ENCODE measurements at places on chromosomes 4 and X. TPM values are rescaled to one million over a fixed set of nuclear protein-coding genes. Genes with fewer than 3 reads are reported as not detected.

Gene S100G
- not detected for total RNA-seq

- no peak for DNase-seq
Measured at GRCh38 chr4:108940149-108940548, 177.3 kb upstream of the ETNPPL start.

- peak; percentile 62 for DNase-seq
Measured at GRCh38 chrX:101744085-101744484, 84.4 kb upstream of the ARMCX2 start.

Gene MAGEA9B
- not detected for total RNA-seq

DNA sequence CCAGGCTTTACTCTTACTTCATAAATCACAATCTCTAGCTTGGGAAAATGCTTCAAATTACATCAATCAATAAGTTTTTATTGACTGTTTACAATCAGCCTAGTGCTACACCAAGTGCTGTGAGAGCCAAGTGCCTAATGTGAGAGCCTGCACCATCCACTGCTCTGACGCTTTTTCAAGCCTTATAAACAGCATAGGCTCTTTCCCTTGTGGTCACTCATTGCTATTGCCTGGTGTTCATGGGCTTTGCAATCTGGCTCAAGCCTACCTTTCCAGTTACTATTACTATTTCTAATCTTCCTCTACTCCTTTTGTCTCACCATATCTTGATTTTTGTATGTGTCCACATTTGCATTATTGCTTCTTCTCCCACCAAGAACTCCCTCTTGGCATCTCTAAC, 77.0 kb downstream of the REELD1 start:
- DNase-seq, result no peak

Gene GRIA2
- total RNA-seq, result 0.32 TPM

DNA sequence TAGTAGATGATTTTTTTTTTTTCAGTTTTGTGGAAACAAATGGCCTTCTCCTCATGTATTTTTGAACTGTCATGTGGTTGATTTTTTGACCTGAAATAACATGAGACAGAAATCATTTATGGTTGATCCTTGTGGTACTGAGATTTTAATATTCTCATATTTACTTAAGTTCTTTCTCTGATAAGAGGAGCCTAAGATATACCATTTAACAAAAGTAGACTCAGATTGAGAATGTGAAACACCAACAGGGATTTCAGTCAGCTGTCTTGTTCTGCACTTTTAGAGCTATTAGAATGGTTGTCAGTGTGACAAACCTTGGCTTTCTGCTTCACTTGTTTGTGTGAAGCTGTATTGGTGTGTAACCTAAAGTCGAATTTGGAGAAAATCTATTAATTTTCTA, 575.7 kb downstream of the SPOCK3 start:
- no peak for DNase-seq

- DNase-seq, result no peak
Measured at GRCh38 chrX:10401239-10401638, 219.1 kb downstream of the MID1 start.

Gene VCX3B
- not detected for total RNA-seq

DNA sequence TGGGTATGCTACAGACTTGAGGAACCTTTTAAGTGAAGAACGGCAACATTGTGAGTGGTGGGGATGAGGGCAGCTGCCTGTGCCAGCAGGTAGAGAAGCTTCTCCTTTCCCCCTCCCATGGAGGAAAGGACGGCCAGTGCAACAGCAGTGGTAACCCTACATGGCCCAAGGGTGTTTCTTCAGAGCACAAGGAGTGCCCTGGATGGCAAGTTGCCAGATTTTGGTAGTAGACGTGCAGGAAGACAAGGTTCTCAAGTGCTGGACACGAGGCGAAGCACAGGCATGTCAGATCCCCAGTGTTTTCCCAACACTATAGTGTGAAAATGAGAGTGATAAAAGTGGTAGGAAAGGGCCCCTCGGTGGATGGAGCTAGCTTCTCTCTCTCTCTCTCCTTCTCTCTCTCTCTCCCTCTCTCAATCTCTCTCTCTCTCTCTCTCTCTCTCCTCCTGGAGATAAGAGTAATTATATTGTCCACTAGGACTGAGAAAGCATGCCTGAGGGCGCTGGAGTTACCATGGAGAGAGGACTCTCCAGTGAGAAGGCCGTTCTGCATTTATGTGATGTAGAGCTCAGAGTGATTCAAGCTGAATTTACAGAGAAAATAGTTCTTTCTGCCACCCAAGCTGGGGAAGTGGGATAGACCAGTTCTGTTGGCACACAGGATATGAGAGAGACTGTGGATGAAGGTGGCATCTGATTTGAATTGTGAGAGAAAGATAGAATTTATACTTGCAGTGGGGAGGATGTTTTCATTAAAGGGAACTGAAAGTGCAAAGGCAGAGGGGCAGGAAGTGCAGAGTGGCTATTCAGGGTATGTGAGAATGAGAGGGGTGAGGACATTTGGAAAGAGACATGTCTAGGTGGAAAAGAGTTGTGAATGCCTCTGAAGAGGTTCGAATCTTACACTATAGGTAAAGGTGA, 25.7 kb upstream of the TRPC3 start:
- DNase-seq, result no peak

GRCh38 chr4:10682397-10682796, 2.2 kb downstream of the CLNK start:
- DNase-seq, result no peak

DNA sequence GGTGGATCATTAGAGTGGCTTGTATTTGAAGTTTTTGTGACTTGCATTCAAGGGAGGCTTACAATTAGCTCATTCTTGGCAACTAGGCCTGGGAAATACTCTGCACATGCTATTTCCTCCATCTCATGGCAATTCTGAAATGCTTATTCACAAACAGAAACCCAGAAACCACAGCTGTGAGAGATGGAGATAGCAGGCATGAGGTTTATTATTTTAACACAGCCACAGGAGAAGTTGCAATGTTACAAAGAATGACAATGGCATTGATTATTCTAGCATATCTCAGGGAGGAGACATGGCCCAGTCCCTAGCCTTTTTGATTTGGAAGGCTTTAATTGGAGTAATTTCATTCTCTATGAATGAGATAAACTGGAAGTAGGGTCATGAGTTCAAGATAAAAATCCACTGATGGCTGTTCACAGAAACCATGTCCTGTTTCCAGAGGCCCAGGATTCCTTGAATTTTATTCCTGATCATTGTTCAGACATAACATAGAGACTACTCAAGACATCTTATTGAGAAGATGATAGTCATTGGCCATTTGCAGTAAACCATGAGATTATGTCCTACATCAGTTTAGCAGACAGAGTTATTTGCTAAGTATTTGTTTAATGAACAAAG, 123.9 kb downstream of the MID1 start:
- DNase-seq, result no peak

Gene AWAT2
- total RNA-seq, result not detected

Gene ADGRL3
- not detected for total RNA-seq

GRCh38 chr4:99822734-99823133, 6.1 kb downstream of the DAPP1 start:
- no peak for DNase-seq

Gene GATA1
- total RNA-seq, result not detected

Gene SMIM9
- not detected for total RNA-seq

DNA sequence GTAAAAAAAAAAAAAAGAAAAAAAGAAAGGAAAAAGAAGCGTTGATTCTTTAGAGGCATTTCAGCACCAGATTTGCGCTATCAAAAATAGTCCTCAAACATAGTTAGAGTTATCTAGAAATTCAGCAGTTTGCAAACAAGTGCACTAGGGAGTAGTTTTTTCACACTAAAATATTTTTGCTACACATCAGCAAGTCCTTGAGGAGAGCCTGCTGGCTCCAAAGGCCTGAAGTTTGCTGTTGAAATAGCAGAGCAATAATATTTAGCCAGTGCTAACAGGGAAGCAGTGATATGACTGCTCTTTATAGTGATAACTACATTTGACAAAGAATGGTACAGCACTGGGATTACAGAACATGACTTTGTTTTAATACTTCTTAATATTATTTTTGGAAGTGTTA, 472.2 kb downstream of the PCDH7 start:
- DNase-seq, result no peak

DNA sequence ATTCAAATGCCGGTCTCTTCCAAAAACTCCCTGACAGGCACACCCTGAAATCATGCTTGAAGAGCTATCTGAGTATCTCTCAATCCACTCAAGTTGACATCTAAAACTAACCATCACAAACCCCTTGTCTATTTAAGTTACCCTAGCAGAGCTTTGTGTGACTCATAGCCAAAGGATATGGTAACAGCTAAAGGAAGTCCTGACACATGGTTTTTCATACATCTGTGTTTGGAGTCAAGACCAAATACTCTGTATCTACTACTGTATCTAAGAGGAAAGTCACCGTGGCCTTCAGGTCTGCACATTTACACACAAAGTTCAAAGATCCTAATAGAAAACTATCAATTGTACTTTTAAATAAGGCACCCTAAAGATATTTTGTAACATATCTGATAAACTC, 239.6 kb upstream of the VCX start:
- DNase-seq, result no peak

GRCh38 chrX:11666164-11666563, 444 bp upstream of the ARHGAP6 start:
- no peak for DNase-seq

Gene PLP1
- not detected for total RNA-seq

DNA sequence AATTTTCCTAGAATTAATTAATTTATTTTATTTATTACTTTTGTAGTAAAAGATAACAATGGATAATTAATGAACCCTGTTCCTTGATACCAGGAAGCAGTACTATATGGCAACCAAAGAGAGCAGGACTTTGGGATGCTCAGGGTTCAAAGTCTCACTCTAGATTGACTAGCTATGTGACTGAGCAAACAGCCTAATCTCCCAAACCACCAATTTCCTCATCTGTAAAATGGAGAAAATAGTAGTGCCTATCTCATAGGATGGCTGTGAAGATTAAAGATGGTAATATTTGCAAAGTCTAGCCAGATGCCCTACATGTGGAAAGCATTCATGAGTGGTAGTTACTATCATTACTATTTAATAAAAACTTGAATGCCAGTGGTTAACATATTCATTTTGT, 97.6 kb downstream of the PRDM5 start:
- no peak for DNase-seq

DNA sequence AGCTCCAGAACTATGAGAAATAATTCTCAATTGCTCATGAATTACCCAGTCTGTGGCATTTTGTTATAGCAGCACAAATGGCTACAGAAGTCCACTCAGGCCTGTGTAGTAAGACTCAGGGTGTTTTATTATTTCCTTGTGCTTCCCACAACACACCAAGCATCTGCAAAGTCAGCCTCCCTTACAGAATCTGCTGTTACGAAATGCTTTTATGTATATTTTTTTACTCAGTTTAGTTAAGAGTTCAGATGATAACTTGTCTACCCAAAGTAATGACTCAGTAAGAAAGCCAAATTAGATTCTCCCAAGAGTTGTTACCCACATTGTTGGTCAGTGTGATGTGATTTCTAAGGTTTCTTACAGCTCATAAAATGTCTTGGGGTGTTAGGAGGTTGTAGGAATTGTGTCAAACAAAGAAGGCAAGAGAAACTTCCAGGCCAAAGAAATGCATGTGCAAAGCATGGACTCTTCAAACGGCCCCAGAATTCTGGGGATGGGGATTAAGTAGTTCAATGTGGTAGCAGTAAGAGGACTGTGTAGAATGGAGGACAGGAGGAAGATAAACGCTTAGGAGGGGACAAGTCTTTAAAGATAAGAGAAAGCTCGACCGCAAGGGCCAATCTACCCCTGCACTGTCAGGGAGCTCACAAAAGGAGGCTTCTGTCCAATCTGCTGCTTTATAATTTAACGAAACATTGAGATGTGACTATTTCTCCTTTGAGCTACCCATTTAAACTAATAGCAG, 35.4 kb upstream of the TMEM184C start:
- DNase-seq, result no peak

DNA sequence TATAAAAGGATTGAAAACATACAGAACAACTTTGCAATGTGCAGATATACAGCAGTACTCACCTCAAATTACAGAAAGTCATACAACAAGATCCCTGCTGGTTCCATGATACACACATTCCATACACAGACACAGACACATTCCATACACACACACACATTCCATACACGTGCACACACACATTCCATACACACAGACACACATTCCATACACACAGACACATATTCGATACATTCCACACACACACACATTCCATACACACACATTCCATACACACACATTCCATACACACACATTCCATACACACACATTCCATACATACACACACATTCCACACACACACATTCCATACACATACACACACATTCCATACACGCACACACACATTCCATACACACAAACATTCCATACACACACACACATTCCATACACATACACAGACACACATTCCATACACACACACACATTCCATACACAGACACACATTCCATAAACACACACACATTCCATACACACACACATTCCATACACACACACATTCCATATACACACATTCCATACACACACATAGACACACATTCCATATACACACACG, 13.7 kb downstream of the LINC00632 start:
- no peak for DNase-seq

DNA sequence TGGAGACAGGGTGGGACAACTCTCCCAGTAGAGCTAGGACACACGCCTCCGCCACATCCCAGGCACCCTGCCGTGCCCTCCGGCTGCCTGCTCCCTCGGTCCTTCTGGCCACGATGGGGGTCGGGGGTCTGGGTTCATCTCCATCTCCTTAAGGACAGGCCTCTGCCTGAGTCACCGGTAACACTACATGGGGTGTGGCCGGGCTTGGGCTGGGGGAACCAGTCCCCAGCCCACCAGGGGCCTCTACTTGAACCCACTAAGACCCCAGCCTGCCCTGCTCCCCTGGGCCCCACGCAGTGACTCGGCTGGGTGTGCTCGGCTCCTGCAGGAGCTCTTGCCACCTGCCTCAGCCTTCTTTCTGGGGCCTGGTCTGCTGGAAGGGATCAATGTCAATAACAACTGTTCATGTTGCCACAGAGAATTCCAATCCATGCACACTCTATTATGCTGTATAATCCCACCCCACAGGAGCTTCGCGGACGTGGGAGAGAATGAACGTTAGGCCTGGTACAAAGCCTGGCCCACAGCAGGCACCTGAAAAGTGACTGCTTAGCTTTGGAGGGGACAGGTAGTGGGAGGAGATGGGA, 177.7 kb upstream of the PSAPL1 start:
- no peak for DNase-seq

GRCh38 chrX:130106071-130106470, 4.2 kb downstream of the ELF4 start:
- no peak for DNase-seq

Gene GAGE13
- not detected for total RNA-seq

Gene GRPR
- 0.52 TPM for total RNA-seq

DNA sequence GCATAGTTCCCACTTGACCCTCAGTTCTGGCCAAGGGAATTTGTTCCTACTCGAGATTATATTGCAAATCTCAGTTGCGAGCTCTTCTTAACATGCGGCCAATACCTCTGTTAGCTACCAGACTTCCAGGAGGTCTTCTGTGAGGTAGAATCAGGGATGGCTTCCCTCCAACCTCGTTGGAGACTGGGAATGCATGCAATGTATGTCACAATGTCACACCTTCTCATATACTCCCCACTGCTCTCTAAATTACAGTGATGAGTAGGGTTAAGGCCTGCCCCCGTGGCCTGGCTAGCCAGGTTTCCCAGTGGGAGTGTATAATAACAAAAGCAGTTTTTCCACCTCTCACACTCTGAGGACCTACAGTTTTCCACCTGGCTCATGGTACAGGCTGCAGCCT, 1962.5 kb downstream of the ARAP2 start:
- DNase-seq, result no peak

Gene DGAT2L6
- total RNA-seq, result not detected

- no peak for DNase-seq
Measured at GRCh38 chr4:81747242-81747930, 275.7 kb upstream of the RASGEF1B start.

Gene CWH43
- not detected for total RNA-seq

Measured in A673 (cell line).